A172 (cell line): ENCODE measurements at places on chromosomes 1 and 21.

GRCh38 chr21:33308586-33309490 lies 15.9 kb upstream of the IFNAR1 start:
- no peak for DNase-seq

GRCh38 chr1:53618500-53619366 lies 120.2 kb downstream of the GLIS1 start:
- no peak for DNase-seq

DNA sequence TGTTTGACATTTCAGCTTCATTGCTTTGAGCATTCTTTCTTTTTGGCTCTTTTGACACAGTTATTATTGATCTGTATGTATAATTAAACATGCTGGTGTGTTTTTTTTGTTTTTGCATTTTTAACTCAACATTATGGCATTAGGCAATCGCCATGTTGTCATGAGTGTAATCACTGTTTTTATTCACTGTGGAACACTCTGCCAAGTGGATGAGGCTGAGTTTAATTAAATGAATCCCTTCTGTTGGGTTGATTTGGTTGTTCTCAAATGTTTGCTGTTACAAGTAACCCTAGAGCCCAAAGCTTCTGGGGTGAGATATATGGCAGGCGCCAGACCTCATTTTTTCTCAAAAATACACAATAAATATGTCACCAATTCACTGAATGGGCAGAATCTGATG lies 428.1 kb downstream of the MATN1 start:
- no peak for DNase-seq

DNA sequence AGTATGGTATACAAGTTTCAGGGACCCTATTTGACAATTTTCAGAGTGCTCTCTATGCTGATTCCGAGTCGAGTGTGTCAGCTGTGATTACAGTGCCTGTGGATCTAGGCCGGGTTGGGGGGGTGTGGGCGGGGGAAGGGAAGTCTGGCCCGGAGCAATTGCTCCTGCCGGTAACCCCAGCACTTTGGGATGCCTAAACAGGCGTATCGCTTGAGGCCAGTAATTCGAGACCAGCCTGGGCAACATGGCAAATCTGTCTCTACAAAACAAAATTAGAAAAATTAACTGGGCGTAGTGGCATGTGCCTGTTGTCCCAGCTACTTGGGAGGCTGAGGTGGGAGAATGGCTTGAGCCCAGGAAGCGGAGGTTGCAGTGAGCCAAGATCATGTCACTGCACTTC lies 1.6 kb upstream of the IL10RB start:
- no peak for DNase-seq
